ENCODE measurements at places on chromosomes 5 and 9. TPM values are rescaled to one million over a fixed set of nuclear protein-coding genes. Genes with fewer than 3 reads are reported as not detected.

GRCh38 chr5:180593446-180594206 is 2.3 kb upstream of the SCGB3A1 start:
- no peak for DNase-seq

- no peak for DNase-seq
Measured at GRCh38 chr5:9564752-9565151, 18.9 kb upstream of the SEMA5A start.

- DNase-seq: no peak
Measured at GRCh38 chr5:91072881-91073280, 310.2 kb downstream of the ARRDC3 start.

Gene SEPTIN8
- 64.8 TPM for total RNA-seq

DNA sequence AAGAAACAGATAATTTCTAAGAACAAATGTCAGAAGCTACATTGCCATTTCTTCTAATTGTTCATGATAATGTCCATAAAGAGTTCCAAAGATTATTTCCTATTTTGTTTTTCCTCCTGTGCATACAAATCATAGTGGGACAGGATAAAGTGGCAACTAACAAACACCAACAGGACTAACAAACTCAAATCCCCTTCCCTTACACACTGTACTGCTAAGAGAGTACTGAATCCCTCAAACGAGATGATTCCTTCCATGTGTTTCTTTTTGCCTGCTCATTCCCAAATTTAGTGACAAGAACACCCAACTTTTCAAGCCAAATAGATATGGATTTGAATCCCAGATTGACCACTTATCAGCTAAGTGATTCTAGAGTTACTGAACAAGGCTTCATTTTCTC is 15.2 kb downstream of the STRBP start:
- no peak for DNase-seq

DNA sequence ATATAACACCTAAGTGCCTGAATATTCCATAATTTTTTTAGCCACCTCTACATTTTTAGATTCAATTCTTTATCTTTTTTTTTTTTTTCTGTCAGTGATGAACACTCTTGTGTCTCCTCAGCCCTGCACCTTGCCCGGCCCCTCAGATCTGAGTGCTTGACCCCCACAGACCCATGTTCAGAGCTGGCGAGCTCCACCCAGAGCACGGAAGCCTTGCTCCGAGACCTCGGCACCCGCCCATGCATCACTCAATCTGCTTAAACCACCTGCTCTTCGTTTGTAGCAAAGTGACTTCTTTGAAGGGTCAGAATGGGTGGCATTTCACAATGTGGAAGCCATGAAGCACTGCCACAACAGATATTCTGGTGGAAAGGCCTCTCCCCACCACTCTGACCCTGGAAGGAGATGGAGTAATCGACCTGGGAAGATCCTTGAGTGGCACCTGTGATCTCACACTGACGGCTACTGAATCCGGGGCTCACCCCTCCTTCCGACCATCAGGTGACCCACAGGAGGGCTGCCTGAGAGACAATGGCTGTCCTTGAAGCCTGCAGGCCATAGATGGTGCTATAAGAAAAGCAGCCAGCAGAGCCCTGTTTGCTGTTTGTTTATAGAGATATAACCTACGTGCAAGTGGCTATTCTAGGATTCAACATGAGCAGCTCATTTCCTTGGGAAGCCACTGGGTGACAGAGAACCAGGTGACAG is 261.1 kb upstream of the IRX4 start:
- DNase-seq: no peak

DNA sequence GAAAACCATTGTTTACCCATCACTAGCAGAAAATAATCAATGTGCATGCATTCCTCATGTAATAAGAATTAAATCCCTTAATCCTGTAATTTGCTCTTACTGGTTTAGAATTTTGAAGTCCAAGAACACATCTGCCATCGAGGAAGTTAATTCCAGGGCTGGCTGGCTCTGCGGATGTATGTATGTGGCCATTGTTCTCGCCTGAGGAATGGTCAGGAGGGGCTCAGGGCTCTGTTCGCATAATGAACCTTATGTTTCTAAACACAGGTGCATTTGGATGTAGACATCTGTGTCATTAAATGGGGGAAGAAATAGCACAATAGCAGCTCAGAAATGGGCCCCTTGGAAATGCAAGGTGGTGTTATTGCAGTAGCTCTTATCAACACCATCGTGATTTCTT is 148.6 kb upstream of the GAS1 start:
- no peak for DNase-seq

DNA sequence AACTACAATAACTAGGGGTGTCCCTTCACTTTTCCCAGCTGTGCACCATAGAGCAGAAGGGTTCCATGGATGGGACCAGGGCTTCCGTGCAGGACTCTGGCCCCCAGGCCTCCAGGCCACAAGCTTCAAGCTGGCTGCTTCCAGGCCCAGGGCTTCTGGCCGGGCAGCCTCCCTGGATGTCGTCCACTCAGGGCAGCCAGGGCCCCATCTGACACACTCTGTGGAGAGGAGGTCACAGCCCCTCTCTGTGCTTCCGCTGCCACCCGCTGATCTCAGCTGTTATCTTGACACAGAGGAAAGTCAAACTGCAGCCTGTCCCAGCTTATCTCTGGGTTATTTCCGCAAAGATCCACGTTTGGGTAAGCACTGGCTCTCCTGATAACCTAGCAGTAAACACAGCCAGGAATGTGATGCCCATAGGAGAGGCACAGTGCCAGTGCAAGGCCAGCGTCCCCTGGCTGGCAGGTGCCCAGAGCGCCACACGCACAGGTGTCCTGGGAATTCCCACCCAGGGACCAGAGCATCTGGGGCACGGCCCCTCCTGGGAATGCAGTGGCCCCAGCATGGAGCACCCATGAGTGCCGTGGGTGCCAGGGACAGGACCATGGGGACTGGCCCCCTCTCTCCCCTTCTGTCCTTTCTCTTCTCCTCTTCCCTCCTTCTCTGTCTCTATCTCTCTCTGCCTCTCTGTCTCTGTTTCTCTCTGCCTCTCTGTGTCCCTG is 15.6 kb upstream of the SLC6A19 start:
- DNase-seq: no peak

- DNase-seq: no peak
Measured at GRCh38 chr9:138006576-138007233, 129.1 kb downstream of the CACNA1B start.

DNA sequence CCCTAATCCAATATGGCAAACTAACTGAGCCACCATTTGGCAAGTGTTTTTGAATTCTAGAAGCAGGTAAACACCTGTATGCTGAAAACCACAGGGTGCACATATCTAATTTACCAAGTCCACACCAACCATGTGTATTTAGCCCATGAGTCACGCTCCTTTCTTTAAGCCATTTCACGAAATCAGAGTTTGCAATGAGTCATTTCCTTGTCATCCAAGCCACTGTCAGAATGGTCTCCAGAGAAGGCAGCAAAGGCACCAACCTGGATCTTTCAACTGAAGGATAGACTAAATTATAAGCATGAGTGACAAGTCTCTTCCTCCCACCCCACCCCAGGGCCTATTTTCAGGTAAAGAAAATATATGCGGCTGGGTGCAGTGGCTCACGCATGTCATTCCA is 110.0 kb downstream of the PAX5 start:
- DNase-seq: no peak

DNA sequence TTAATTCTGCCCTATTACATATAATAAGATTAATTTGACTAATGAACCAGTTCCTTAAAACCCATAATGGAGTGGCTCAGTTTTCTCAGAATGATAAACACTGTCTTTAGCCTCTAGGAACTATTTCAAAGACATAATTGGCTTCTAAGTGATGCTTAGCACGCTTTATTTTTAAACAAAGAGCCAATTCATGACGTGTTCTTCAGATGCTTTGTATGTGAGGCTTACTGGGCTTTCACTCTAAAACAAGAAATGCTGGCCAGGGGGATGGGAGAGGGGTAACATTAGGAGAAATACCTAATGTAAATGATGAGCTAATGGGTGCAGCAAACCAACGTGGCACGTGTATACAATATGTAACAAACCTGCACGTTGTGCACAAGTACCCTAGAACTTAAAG is 7.6 kb upstream of the SFXN1 start:
- DNase-seq: no peak

DNA sequence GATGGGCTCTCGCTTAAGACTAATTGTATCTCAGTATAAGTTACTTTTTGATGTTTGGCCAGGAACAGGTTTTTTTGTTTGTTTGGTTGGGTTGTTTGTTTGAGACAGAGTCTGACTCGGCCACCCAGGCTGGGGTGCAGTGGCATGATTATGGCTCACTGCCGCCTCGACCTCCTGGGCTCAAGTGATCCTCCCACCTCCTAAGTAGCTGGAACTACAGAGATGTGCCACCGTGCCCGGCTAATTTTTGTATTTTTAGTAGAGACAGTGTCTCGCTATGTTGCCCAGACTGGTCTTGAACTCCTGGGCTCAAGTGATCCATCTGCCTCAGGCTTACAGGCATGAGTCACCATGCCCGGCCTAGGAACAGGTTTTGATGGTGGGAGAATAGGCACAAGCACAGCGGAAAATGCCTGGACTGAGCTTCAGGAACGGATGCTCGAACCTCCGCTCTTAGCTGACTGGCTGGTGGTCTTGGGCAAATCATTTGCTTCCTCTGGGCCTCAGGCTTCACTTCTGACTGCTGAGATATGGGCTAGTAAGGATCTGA is 11.4 kb upstream of the SYNPO start:
- no peak for DNase-seq

DNA sequence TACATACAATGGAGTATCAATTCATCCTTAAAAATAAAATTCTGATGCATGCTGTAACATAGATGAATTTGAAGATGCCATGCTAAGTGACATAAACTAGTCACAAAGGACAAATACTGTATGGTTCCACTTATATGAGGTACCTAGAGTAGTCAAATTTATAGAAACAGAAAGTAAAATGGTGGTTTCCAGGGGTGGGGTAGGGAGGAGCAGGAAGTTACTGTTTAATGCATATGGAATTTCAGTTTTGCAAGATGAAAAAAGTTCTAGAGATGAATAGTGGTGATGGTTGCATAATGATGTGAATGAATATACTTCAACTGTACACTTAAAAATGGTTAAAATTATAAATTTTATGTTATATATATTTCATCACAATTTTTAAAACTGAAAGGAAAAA is 57.3 kb upstream of the FNIP1 start:
- DNase-seq: no peak

DNA sequence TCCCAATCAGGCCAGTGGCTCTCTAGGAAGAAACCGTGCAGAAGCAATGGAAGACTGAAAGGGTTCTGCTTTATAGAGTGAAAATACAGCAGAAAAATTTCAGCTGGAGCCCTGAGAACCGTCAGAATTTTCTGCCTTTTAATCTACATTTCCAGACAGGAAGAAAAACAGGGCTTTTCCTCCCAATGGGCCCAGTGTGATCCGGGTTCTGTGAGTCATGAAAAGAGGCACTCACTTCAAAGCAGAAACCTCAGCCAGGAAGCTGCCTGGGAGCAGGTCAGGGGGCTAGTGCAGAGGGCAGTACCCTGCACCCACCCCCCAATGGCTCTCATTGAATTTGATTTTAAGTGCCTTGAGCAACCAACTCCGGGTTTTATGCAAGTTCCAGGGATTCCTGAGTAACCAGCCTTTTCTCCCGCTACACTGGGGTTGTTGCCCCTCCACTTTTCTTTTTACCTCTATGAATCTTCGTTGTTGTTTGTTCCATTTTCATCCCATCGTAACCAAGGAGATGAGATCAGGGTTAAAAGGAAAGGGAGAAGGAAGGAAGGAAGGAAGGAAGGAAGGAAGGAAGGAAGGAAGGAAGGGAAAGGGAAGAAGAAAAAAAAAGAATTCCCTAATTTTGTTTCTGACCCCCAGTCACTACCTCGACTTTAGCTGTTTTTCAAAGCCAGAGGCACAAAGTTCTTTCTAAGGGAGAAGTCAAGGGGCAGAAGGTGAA is 1.3 kb downstream of the BARHL1 start:
- no peak for DNase-seq

GRCh38 chr9:112200711-112201110 is 25.6 kb upstream of the SUSD1 start:
- DNase-seq: no peak

DNA sequence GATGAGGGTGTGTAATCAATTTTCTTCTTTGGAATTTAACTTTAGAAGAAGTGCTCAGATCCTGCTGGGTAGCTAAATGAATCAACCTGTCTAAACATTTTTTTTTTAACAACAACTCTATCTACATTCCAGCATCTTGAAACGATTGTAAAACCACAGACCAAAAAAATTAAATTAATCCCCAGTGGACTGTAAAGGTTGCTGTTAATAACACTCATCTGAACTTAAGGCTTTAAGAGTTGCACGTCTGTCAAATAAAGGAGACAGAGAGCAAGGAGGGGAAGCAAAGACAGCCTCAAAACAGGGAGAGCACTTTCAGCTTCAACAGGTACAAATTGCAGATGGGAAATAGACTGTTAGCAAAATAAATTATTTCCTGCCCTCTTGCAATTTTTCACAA is 548.5 kb downstream of the DTWD2 start:
- DNase-seq: no peak

GRCh38 chr5:15704397-15704947 is 204.5 kb downstream of the FBXL7 start:
- DNase-seq: no peak

- no peak for DNase-seq
Measured at GRCh38 chr9:133199648-133200321, 9.3 kb downstream of the OBP2B start.

Gene TAF11L5
- total RNA-seq: not detected

- DNase-seq: no peak
Measured at GRCh38 chr5:10969684-10970180, 208.7 kb upstream of the DAP start.

DNA sequence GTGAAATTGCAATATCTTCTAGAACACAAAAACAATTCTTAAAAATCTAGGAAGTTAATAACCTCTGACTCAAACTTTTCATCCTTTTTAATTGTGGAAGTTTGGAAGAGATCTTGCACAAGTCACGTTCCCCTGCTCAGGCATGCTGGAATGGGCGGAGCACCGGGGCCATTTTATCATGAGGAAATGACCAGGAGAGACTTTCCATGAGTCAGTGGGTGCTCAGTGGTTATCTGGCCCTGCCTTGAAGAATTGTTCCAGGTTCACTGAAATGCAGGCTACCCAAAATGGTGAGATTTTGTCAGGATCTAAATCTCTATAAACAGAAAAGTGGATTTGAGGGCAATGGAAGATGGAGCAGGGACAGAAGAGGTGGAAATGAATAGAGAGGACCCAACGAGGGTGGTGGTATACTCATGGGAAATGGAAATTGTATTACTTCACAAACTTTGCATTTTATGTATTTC is 61.2 kb downstream of the FYB1 start:
- DNase-seq: no peak

Gene PCAT7
- 0.05 TPM for total RNA-seq

Gene TRMT10B
- total RNA-seq: 6.6 TPM

DNA sequence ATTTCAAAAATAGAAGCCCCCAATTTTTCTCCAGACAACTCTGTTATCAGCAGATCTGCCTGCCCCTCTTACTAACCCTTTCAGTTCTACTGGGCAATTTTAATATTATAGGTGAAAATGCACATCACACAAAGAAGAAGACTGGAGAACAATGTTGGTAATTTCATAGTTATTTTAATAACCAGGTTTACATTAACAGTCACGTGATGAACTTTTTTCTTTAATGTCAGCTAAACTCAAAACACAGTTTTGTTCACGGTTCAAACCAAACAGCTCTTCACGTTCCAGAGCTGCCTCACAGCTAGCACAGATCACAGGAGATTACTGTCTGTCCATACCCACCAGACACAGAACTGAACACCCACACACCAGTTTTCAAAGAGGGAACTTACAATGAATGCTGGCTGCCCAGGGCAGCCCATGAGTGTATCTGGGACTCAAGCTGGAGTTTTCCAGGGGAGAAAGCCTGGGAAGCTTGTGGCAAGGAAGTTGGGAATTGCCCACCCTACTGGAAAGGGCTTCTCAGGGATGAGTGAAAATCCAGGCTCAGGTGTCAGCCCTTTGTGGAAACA is 119.1 kb downstream of the DPYSL3 start:
- DNase-seq: no peak
